Stimulated activated CD8-positive, alpha-beta memory T cell treated with anti-CD3 and anti-CD28 coated beads, Interleukin-2, amount 100 ng/mL, for 48 hours (primary cell): ENCODE measurements at places on chromosomes 4 and X.

GRCh38 chr4:10810411-10810810 lies 125.8 kb upstream of the CLNK start:
- DNase-seq = no peak

DNA sequence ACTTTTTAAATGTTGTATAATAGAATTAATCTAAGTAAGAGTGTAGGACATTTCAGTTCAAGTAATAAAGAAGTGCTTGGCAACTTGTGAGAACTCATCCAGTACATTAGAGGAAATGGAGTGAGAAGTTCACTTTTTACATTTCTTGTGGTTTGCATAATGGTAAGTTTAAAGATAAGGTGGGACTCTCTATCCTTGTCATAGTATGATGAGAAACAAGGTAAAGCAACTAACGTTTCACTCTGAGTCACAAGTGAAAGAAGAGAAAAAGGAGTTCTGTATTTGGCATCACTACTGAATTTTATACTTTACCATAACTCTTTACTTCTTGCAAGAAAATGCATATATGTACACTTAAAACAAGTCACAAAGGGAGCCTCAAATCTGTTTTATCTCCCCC lies 219.4 kb downstream of the SLC4A4 start:
- no peak for DNase-seq

- DNase-seq = no peak
Measured at GRCh38 chr4:177532358-177532757, 90.1 kb upstream of the AGA start.

DNA sequence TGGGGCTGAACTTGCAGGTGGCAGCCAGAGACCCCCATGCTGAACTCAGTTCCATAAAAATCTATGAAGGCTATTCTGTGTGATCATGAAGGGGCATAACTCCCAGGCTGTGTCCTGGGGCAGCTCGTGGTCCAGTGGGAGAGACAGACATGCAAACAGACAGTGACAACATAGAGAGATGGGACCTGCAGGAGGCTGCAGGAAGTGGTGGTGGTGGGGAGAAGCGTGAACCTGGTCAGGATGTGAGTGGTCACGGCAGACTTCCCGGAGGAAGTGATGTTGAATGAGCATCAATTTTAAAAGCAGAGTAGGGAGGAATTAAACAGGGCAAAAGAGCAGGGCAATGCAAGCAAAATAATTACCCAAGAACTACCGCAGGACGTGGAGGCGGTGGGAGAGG lies 23.2 kb upstream of the SORCS2 start:
- no peak for DNase-seq

GRCh38 chrX:129553619-129554288 lies 13.7 kb downstream of the OCRL start:
- no peak for DNase-seq

GRCh38 chr4:2731907-2732317 lies 24.2 kb downstream of the TNIP2 start:
- DNase-seq = no peak

DNA sequence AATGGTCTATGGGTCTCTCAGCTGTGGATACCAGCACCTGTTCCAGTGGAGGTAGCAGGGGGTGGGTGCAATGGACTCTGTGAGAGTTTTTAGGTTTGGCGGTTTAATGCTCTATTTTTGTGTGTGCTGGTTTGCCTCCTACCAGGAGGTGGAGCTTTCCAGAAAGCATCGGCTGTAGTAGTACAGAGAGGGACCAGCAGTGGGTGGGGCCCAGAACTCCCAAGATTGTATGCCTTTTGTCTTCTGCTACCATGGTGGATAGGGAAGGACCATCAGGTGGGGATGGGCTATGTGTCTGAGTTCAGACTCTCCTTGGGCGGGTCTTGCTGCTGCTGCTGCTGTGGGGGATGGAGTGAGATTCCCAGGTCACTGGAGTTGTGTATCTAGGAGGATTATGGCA lies 557.2 kb upstream of the GRID2 start:
- no peak for DNase-seq

- DNase-seq = no peak
Measured at GRCh38 chrX:138287205-138287877, 424.2 kb downstream of the FGF13 start.

DNA sequence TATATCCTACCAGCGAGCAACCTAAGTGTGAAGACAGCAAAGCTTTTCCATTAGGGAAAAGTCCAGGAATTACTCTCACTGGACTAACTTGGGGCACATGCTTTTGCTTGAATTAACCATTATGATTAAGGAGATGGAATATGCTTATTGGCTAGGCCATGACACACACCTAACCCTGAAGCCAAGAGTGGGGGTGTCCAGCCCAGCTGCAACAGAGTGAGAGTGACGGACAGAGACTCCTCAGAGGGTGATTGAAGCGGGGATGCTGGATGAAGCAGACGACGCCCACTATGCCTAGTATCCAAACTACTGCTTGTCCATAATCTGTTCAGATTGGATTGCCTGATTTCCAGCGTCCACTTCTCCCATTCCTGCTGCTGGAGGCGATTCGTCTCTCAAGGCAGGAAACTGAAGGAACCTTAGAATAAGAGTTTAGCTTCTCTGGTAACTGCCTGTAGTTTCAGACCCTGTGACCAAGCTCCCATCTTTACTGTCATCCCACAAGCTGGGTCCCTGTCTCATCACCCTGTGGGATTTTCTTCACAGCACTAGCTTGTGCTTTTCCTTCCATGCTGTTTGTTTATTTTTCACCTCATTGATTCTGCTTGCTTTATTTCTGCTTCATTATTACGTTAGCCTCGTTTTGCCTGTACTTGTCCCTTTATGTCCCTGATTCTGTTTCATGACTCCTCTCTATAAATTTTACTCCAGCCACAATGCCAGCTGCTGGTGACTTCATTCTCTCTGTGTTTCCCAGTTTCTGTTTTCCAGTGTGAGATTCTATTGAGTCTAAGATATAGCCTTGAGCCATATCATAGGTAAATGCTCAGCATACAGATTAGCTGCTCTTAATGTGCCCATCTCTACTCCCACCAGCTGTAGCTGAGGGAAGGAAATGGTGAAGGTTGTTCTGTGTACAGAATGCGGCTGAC lies 19.0 kb downstream of the FAM47E start:
- no peak for DNase-seq

DNA sequence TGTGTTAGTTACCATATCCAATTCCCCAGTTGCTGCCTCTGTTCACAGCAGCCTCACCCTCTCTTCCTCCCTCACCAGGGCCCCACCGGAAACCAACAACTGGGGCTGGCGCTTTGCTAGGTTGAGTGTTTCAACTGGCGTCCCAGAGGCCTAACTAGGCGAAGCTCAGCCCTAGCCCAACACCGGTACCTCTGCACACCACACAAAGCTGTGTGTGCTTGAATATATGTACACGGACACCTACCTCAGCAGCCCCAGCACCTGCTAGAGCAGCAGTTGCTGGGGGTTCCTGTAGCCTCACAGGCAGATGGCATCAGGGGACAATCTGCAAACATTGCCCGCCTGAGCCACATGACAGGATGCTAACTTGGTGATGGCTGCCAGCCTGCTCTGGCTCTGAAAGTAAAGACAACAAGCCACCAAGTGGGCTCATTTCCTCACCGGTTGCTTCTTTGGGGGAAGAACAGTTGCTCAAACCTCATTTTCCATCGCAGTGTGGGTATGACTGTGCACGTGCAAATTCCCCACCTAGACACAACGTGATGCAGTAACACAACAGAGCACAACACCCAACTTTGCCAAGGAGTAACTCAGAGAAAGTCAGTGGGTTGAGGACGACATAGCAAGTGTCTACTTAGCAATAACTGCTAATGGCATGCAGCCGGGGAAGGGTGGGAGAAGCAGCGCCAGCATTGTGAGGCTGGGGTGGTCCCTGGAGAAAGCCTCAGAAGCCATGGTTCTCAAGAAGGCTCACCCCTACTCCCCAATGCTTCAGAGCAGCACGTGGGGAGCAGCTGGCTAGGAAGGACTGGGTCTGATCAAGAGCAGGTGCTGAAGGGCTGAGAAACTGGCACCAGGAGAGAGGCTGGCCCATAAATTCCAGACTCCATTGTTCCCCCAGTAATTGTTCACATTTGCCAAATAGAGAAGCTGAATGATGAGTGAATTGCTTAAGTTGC lies 139.5 kb downstream of the SH3KBP1 start:
- DNase-seq = peak; percentile 47

GRCh38 chr4:63708661-63709060 lies 700.6 kb downstream of the TECRL start:
- no peak for DNase-seq

DNA sequence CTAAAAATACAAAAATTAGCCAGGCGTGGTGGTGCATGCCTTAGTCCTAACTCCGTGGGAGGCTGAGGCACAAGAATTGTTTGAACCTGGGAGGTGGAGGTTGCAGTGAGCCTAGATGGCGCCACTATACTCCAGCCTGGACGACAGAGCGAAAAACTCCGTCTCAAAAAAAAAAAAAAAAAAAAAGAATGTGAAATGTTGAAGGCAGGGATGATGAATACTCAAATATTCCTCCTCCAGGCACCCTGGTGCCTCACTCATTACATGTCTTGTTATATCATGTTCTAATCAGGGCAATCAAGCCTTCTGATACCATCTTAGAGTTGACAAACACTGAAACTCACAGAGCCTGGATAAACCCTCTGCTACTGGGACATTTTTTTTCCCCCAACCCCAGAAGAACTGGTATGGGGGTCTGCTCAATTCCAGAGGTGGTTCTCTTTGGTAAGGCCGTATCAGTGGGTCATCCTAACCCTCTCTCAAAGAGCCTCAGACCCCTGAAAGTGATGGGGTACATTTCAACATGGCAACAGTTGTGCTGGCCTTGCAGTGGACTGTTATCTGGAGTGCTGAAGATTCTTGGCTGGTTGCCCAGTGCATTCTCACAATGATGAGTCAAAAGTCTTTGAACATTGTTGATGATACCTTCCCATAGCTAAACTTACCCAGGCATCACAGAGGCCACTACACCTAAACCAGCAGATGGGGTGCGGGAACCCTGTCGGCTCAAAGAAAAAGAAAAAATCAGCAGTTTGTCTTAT lies 2.4 kb upstream of the SH3KBP1 start:
- no peak for DNase-seq

DNA sequence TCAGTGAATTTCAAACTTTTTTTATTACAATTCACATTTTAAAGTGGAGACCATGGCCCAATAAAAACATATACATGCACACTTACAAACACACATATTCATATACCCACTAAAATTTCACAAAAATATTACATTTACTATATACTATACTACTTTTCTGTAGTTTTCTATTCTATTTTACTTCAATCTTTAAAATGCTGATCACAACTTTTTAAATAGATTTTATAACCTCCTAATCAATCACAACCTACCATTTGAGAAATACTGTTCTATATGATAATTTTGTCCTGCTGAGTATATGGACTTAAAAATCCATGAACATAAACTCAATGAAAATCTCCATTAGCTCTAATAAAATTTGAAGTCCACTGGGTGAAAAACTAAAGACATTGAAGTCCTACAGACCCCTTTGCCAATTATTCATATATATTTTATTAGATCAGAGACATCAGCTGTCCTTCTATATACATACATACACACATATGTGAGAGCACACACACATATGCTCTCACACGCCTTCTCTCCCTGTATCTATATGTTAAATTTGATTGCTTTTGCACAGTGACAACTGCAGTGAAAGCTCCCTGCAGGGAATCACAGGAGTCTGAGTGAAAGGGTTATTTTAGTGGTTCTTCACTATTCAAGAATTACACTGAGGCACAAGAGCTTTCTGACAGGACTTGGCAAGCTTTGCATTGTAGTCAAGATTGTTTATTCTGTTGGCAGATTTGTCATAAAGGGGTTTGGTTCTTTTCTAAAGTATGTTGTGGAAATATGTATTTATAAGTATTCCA lies 46.7 kb upstream of the PRDM8 start:
- DNase-seq = no peak
